ENCODE measurements at places on chromosomes 13 and 19. TPM values are rescaled to one million over a fixed set of nuclear protein-coding genes. Genes with fewer than 3 reads are reported as not detected.
A peak's percentile ranks its signal among the peaks of the same experiment; 100 is the strongest.

The CCDC97 gene
- total RNA-seq: 30.3 TPM

The PBX4 gene
- total RNA-seq: 3.7 TPM

The ZNF724 gene
- total RNA-seq: 1.7 TPM

The IGFL2 gene
- total RNA-seq: not detected

The ZNF844 gene
- 11.7 TPM for total RNA-seq

The EID2B gene
- total RNA-seq: 3.7 TPM

The CABP5 gene
- not detected for total RNA-seq

The CLEC17A gene
- not detected for total RNA-seq

The MKNK2 gene
- total RNA-seq: 268 TPM

The B3GNT3 gene
- total RNA-seq: 1.6 TPM

- peak overlapping the region; percentile 24 for H3K27ac ChIP-seq
- H3K4me1 ChIP-seq: peaks cover 35% of the 10 kb centered on the region
- no peak overlapping the region for H3K4me3 ChIP-seq
- no peak for DNase-seq
- no peaks in the 10 kb centered on the region for H3K27me3 ChIP-seq
Observed at GRCh38 chr19:5045956-5046338, 77.0 kb downstream of the KDM4B start.

- H3K27ac ChIP-seq: no peak overlapping the region
- DNase-seq: no peak
- peaks cover 13% of the 10 kb centered on the region for H3K4me1 ChIP-seq
- no peak overlapping the region for H3K4me3 ChIP-seq
- H3K36me3 ChIP-seq: no peaks in the 10 kb centered on the region
Observed at GRCh38 chr19:12828494-12828893, 5.9 kb downstream of the RTBDN start.

DNA sequence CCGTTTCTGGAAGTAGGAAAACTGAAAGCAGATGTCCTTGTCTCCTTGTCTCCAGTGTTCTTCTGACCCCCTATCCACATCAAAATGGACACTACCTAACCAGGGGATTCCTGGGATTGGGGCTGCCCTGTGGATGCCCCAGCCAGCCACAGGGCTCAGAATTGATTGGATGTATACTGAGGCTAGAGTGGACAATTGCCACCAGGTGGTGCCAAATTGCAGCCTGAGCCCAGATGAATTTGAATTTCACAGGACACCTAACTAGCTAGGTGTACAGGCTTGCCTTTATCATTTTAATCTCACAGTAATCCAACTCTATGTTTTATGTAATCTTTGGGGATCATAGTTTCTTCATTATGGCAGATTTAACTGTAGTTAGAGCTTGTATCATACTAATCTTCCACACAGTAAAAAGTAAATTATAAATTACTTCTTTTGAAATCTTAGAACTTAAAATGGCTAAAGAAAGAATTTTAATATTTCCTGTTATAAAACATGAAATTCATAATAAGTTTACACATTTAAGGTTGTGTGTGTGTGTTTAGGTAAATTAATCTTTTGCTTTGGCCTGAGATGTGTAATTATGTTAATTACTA lies 58.0 kb downstream of the PIBF1 start:
- no peak overlapping the region for H3K27ac ChIP-seq
- H3K4me1 ChIP-seq: no peaks in the 10 kb centered on the region
- H3K4me3 ChIP-seq: no peak overlapping the region
- H3K27me3 ChIP-seq: no peaks in the 10 kb centered on the region
- peaks cover 35% of the 10 kb centered on the region for H3K36me3 ChIP-seq
- DNase-seq: no peak

DNA sequence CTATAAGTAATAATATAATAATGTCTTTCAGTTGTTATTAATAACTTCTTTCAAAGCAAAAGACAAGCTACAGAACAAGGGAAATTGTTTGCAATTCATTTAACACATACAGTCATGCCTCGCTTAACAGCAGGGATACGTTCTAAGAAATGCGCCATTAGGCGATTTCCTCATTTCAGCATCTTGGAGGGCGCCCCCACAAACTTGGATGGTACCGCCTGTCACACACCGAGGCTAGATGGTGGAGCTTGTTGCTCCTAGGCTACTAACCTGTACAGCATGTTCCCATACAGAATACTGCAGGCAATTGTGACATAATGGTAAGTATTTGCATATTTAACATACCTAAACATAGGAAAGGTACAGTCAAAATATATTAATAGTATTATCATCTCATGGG lies 8.2 kb upstream of the ANKRD10 start:
- no peaks in the 10 kb centered on the region for H3K36me3 ChIP-seq
- no peak overlapping the region for H3K27ac ChIP-seq
- no peak overlapping the region for H3K4me3 ChIP-seq
- DNase-seq: no peak

DNA sequence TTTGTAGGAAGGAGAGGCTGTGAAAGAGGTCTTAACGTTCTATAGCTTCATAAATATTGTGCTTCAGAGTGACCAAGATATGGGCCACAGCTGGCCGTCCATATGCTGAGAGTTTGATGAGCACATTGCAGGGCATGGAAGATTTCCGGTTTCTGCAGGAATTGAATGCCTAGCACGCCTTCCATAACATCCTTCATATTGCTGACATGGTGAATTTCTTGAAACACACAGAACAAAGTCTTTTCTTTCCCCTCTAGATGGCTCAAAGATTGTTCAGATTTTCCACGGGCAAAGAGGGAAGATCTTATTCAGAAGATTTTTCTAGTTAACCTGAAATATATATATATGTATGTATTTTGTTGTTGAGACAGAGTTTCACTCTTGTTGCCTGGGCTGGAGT lies 42.4 kb downstream of the ADGRE2 start:
- no peaks in the 10 kb centered on the region for H3K36me3 ChIP-seq
- H3K4me3 ChIP-seq: no peak overlapping the region
- no peak overlapping the region for H3K27ac ChIP-seq
- no peaks in the 10 kb centered on the region for H3K27me3 ChIP-seq
- no peak for DNase-seq

DNA sequence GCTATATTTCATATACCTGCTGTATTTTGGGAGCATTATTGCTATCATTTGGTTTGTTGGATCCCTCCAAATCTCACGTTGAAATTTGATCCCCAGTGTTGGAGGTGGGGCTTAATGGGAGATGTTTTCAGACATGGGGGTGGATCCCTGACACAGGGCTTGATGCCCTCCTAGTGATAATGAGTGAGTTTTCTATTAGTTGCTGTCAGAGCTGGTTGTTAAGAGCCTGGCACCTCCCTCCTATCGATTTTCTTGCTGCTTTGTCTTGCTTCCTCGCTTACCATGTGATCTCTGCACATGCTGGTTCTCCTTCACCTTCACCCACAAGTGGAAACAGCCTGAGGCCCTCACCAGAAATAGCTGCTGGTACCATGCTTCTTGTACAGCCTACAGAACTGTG lies 259.9 kb upstream of the STARD13 start:
- no peaks in the 10 kb centered on the region for H3K27me3 ChIP-seq
- H3K36me3 ChIP-seq: no peaks in the 10 kb centered on the region
- H3K4me1 ChIP-seq: peaks cover 35% of the 10 kb centered on the region
- H3K4me3 ChIP-seq: no peak overlapping the region
- peak overlapping the region; percentile 5 for H3K27ac ChIP-seq
- DNase-seq: no peak

DNA sequence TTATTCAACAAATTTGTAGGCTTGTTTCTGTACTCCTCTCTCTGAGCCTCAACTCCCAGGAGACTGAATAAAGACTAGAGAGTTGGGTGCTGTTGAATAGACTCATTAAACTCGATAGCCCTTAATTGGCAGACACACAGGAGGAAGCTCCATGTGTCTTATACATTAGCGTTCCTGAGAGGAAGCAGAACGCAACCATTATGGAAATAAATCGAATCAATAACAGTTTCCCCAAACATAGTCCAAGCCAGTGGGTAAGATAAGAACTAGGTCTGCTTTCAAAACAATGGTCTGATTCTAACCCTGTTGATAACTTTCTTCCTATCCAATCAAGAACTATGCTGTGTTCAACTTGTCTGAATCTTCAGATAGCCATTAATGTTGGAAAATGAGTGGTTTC lies 118.1 kb upstream of the FNDC3A start:
- no peaks in the 10 kb centered on the region for H3K36me3 ChIP-seq
- H3K4me3 ChIP-seq: no peak overlapping the region
- no peaks in the 10 kb centered on the region for H3K4me1 ChIP-seq

- H3K4me3 ChIP-seq: no peak overlapping the region
- H3K4me1 ChIP-seq: peaks cover 20% of the 10 kb centered on the region
- no peak for DNase-seq
- peaks cover 8% of the 10 kb centered on the region for H3K36me3 ChIP-seq
Observed at GRCh38 chr19:12694641-12695040, 1.8 kb downstream of the FBXW9 start.

- H3K4me1 ChIP-seq: peaks cover 6% of the 10 kb centered on the region
- DNase-seq: no peak
- no peaks in the 10 kb centered on the region for H3K27me3 ChIP-seq
- H3K4me3 ChIP-seq: no peak overlapping the region
- H3K27ac ChIP-seq: no peak overlapping the region
Observed at GRCh38 chr13:39254601-39255000, 216.3 kb downstream of the NHLRC3 start.

- no peaks in the 10 kb centered on the region for H3K27me3 ChIP-seq
- DNase-seq: no peak
- peaks cover 100% of the 10 kb centered on the region for H3K36me3 ChIP-seq
- no peaks in the 10 kb centered on the region for H3K4me1 ChIP-seq
Observed at GRCh38 chr19:6384381-6384780, 8.6 kb downstream of the GTF2F1 start.

- DNase-seq: peak; percentile 70
- H3K4me3 ChIP-seq: peak overlapping the region; percentile 96
- no peaks in the 10 kb centered on the region for H3K27me3 ChIP-seq
- H3K27ac ChIP-seq: peak overlapping the region; percentile 93
- no peaks in the 10 kb centered on the region for H3K36me3 ChIP-seq
Observed at GRCh38 chr19:570937-571565, 1.3 kb upstream of the BSG start.

DNA sequence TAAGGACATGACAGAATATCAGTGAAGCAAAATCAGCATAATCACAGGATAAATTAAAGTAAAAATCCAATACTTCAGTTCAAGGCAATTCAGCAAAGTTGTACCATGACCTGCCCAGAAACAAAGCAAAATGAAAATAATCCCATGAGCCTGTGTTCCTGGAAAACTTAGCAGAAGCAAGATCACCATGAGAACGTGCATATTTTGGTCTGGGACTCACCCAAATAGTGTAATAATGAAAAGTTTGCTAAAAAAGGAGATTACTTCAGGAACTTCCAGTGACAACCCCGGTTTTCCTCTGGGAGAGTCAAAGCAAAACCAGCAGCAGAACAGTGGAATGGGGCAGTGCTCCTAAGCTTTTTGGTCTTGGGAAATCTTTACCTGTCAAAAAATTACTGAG lies 14.9 kb upstream of the RPL21 start:
- no peak overlapping the region for H3K4me3 ChIP-seq
- H3K4me1 ChIP-seq: no peaks in the 10 kb centered on the region
- H3K27ac ChIP-seq: no peak overlapping the region
- no peaks in the 10 kb centered on the region for H3K27me3 ChIP-seq
- no peak for DNase-seq
